ENCODE measurements at places on chromosomes 3 and 15.

DNA sequence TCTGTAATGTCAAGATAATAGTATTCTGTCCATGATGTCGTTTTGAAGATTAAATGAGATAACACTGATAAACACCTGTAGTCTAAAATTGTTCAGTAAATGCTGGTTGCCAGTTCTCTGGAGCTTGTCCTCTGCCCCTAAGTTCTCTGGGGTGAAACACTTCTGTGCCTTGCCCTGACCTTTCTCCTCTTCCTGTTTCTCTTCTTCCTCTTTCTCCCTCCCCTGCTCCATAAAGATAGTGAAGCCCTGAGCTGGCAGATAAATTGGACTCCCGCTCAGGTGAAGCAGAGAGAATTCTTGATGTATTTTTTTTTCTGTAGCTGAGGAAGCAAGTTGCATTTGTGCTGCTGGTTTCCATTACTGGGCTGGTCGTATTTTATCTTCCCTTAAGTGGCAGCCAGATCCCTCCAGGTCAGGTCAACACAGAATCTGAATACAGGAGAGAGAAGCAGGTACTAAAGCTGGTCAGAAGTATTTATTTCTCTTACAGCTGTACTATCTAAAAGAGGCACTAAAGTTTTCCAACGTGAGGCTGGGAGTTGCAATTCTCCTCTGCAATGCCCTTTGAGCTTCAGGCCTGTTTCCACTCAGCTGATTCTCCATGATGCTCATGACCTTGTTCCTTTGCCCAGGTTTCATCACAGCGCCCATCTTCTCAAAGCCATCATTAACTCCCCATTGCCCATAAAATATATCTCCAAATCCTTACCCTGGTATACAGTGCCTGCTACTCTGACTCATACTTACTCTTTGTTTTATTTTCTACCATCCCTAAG is 319.3 kb upstream of the CFAP20DC start:
- no peak for DNase-seq

- peak; percentile 42 for DNase-seq
Measured at GRCh38 chr15:88376574-88377174, 90.5 kb downstream of the MRPL46 start.

DNA sequence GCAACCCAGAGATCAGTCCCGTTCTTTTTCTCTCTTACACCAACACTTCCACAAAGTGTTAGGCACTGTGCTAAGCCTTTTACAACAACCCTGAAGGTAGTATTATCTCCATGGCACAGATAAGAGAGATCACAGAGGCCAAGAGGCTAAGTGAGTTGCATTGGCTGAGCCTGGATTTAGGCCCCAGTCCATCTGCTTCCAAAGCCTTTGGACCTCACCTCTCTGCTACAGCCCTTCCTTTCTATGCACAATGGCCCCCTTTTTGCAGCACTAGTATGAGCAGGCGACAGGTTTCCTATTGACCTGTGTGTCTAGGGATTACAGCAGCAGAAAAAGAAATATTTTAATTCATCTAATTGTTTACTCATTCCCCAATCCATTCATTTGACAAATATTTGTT is 76.2 kb downstream of the CRYGS start:
- no peak for DNase-seq

GRCh38 chr15:73941044-73941443 is 14.8 kb downstream of the LOXL1 start:
- peak; percentile 94 for DNase-seq

- DNase-seq, result peak; percentile 32
Measured at GRCh38 chr15:77654975-77655374, 22.3 kb upstream of the LINGO1 start.

- DNase-seq, result no peak
Measured at GRCh38 chr15:90174140-90174875, 26.8 kb upstream of the SEMA4B start.

GRCh38 chr3:11717768-11718636 is 74.3 kb upstream of the VGLL4 start:
- peak; percentile 56 for DNase-seq

- peak; percentile 66 for DNase-seq
Measured at GRCh38 chr3:175338775-175339535, 479.8 kb downstream of the NAALADL2 start.

DNA sequence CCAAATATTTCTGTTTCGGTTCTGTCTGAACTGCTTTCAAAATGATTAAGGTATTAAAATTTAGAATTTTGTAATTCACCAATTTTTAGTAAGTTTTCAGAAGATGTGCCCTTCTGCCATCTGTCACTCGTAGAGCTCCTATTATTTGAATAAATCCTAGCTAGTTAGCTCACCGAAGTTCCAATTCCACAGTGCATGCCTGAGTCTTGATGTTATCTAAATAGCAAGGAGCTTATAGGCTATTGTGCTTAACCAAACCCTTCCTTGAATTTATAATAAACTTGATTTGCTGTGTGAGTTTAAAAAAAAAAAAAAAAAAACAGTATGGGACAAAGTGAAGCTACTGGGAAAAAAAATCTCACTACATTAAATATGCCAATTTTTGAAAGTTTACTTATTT is 18.7 kb downstream of the ATP13A3 start:
- DNase-seq, result no peak

DNA sequence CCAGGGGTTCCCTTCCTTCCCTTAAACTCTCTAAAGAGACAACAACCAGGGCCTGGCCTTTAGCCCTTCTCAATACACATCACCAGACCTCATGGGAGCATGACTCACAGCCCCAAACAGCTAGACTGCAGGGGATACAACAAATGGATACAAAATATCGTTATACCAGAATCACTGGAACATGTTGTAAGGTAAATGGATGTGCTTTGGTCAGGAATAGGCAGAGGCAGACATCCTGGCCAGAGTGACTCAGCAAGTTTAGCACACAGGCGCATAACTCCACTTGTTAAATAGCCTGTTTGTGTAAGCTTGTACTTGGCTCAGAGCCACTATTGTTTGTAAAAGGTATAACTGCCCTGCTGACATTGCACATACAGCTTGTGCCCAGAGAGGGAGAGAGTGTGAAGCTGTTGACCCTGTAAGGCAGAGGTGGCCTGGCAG is 18.3 kb downstream of the TMED3 start:
- DNase-seq, result peak; percentile 56

- DNase-seq, result no peak
Measured at GRCh38 chr3:65593780-65594752, 444.7 kb downstream of the MAGI1 start.

- DNase-seq, result no peak
Measured at GRCh38 chr15:57458356-57458781, 82.1 kb downstream of the CGNL1 start.

DNA sequence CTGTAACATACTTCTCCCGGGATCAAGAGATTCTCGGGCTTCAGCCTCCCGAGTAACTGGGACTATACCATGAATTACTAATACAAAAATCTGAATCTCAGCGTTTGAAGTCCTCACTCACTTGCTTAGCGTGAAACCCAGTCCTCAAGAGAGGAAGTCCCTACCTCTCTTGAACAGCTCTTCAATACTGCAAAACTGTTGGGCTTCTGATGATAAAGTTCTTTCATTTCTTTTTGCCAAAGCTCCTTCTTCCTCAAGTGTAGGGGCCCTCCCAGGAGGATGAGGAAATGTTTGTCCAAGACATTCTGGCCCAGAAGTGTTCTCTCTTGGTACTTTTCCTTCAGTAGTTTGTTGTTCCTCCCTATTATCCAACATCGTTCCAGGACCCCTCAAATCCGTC is 48.5 kb downstream of the FMN1 start:
- no peak for DNase-seq

- peak; percentile 47 for DNase-seq
Measured at GRCh38 chr3:115922681-115923347, 299.5 kb downstream of the GAP43 start.

GRCh38 chr3:171827385-171827784 is 15.8 kb upstream of the TMEM212 start:
- no peak for DNase-seq

DNA sequence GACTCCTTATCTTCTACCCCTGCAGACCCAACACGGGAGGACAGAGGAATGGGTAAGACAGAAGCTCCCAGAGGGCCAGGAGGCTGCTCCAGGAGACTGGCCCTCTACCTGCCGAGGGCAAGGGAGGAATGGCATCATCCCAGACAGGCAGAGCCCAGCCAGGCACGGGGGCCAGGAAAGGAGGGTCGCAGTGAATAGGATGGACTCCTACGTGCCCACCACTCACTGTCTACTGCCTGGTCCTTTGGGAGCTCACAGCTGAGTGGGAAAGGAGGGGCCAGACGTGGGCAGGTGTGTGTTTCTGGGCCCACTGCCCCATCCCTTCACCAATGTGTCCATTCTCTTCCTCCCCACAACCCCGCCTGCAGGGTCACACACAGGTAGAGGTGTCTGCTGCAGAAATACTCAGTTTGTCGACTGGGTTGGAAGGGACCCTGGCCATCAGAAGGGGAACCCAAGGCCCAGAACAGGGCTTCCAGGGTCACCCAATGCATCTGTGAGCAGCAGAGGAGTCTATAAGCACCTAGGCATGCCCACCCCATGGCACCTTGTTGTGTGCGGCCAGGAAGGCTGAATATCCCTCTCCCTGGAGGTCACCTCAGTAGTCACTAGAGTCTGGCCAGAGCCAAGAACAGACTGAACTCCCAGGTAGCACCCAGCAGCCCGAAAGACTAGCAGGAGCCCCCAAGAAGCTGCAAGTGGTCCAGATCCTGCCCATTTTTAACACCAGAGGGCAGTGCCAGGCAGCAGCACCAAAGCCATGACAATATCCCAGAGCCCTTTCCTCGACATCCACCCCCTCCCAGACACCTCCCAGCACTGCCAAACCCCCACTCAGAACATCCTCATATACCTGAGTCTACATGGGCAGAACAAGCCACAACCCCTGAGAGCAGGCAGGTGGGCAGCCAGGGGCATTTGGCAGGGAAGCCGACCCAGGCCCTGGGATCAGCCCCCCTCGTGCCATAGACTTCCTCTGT is 24.0 kb downstream of the TKT start:
- no peak for DNase-seq

GRCh38 chr3:133563186-133563591 is 10.3 kb upstream of the CDV3 start:
- peak; percentile 34 for DNase-seq

GRCh38 chr15:21261396-21261964 is 178.8 kb downstream of the POTEB3 start:
- no peak for DNase-seq

DNA sequence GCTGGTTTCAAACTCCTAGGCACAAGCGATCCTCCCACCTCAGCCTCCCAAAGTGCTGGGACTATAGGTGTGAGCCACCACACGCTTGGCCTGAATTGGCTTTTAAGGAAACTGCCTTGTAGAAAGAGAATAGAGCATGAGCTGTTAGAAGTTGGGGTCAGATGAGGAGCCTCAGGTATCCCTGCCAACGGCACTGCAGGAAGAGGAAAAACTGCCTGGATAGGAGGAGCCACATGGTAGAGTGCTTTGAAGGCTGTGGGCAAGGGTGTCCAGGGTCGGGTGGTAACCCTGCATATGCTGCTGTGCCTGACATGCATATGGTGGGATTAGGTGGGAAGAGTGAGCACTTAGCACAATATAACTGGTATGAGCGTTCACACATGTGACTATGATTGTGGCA is 55.0 kb downstream of the BSN start:
- DNase-seq, result no peak
